ENCODE measurements at places on chromosomes 12 and 14. TPM values are rescaled to one million over a fixed set of nuclear protein-coding genes. Genes with fewer than 3 reads are reported as not detected.

Gene AMN1
- 6.5 TPM for total RNA-seq

- H3K36me3 ChIP-seq = no peaks in the 10 kb centered on the region
- H3K27ac ChIP-seq = no peak overlapping the region
- H3K4me3 ChIP-seq = no peak overlapping the region
- H3K4me1 ChIP-seq = peaks cover 7% of the 10 kb centered on the region
Observed at GRCh38 chr14:55908106-55908505, 210.1 kb upstream of the PELI2 start.

DNA sequence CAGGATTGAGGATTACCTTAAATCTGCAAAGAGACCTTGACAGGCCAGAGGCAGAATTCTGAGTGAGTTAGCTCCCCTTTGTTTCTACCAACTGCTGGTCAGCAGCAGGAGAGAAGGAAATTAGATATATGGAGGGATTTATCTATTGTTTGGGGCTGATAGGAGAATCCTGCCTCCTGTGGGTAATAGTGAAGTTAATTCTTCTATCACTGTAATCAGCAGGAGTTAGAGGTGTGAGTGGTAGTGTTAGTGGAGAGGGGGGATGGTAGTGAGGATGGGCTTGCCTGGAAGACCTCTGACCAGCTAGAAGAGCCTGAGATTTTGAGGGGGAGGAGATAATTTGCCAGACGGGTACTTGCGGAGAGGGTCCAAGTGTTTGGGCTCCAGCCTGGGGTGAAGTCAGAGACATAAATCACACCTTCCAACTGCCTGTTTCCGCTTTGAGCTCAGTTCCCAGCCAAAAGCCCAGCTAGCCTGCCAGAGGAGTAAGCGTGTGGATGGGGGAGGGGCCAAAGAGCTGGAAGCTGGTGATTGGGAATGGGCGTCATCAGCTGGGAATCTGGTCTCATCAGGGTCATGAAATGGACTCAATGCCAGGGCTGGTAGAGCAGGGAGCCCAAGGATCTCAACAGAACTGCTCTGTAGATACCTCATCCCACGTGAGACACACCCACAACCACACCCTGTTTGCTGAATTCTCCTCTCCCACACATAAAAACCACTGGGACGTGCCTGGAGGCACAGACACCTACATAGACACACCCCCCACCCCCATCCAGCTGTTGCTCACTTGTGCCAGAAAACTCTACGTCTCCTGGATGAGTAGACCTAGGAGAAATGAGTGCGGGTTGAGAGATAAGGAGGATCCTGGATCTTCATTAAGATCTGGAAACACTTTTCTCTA is 13.1 kb upstream of the ITGA5 start:
- H3K36me3 ChIP-seq = no peaks in the 10 kb centered on the region
- H3K27me3 ChIP-seq = no peaks in the 10 kb centered on the region
- peaks cover 26% of the 10 kb centered on the region for H3K4me1 ChIP-seq
- peak overlapping the region; percentile 0 for H3K27ac ChIP-seq
- no peak overlapping the region for H3K4me3 ChIP-seq
- peak; percentile 59 for DNase-seq

Gene RAD9B
- total RNA-seq = 2.3 TPM

DNA sequence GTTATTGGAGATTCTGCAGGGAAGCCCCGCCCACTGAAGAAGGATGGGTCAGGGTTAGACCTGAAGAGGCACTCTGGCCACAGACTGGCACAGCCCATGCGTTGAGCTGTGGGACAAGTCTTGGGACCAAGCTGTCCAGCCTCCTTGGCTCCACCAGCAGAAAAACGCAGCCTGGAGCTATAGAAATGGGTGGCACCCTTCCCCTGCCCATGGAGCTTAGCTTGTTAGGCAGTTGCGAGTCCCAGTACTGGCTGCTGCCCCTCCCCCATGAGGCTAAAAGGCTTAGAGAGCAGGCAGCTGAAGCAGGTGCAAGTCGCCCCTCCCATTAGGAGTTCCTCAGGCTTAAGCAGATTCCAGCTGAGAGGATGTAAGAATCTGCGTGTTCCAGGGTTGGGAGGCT is 1124.0 kb upstream of the TMEM132C start:
- H3K36me3 ChIP-seq = no peaks in the 10 kb centered on the region
- DNase-seq = no peak
- H3K27ac ChIP-seq = no peak overlapping the region
- H3K27me3 ChIP-seq = no peaks in the 10 kb centered on the region
- no peak overlapping the region for H3K4me3 ChIP-seq

Gene GABARAPL1
- 86.9 TPM for total RNA-seq

DNA sequence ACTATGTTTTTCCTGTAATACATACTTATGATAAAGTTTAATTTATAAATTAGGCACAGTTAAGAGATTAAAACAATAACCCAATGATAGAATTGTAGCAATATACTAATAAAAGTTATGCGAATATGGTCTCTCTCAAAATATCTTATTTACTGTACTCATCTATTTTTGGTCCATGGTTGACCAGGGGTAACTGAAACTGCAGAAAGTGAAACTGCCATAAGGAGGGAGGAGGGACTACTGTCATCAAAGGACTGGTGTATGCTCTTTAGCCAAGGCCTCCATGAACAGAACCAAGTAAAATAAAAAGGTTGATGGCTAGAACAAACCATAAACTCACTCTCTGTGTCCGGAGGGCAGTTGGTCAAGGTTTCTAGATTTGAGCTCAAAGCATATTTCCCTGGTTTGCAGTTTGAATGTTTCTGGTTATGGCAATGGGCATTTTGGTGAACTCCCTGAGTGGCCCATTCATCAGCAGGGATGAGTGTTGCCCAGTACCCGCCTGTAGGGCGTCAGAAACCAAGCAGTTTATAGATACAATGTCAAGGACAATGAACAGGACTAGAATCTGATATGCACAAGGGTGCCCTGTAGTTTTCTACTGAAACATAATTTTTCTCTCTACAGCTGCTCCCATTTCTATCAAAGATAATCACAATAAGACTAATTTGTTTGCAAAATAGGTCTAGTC is 19.8 kb downstream of the LEMD3 start:
- no peak overlapping the region for H3K4me3 ChIP-seq
- no peak overlapping the region for H3K27ac ChIP-seq
- no peaks in the 10 kb centered on the region for H3K27me3 ChIP-seq
- H3K36me3 ChIP-seq = no peaks in the 10 kb centered on the region

Gene ANGEL1
- total RNA-seq = 26.5 TPM

DNA sequence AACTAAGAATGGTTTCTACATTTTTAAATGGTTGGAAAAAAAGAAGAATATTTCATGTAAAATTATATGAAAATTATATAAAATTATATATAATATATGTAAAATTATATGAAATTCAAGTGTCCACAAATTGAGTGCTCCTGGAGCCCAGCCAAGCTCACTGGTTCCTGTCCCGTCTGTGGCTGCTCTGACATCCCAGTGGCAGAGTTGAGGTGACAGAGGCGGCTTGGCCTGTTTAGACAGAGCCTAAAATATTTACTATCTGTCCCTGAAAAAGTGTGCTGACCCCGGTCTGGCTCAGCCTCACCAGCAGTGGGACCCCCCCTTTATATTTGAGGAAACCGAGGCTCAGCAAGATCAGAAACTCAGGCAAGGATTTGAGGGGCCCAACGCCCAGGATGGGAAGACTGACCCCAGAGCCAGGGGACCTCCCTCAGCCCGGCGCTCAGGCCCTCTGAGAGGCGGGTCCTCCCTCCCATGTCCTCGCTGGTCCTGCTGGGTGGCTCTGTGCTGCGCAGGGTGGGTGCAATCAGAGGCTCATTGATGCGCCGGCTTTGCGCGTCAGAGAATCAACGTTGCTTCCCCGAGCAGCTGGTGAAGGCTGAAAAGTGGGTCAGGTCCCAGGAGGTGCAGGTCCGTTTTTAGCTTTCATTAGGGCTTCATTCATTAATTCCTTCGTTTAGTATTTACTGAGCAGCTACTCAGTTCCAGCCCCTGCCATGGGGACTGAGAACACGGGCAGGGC is 21.5 kb upstream of the BEGAIN start:
- no peak overlapping the region for H3K27ac ChIP-seq
- H3K27me3 ChIP-seq = no peaks in the 10 kb centered on the region
- H3K4me1 ChIP-seq = no peaks in the 10 kb centered on the region

GRCh38 chr12:5780536-5780935 is 164.5 kb downstream of the ANO2 start:
- no peak for DNase-seq
- no peak overlapping the region for H3K27ac ChIP-seq
- H3K36me3 ChIP-seq = no peaks in the 10 kb centered on the region
- no peaks in the 10 kb centered on the region for H3K4me1 ChIP-seq
- H3K27me3 ChIP-seq = no peaks in the 10 kb centered on the region
- no peak overlapping the region for H3K4me3 ChIP-seq

Gene ZDHHC22
- total RNA-seq = not detected

DNA sequence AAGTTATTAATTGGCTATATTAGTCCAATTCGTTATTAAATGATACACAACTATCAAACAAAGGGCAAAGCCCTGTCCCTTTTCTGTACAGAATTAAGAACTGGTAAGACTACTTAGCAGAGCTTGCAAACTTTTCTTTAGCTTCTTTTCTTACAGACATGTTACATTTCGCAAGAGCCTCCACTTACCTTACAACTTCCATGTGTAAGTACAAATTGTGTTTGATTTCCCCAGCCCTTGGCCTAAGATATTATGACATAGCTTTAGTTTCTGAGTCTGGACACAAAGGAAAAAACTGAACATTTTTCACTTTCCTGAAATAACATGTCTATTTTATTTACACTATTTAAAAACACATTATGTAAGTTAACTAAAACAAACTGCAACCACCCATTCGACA is 1.7 kb downstream of the ATF7 start:
- DNase-seq = no peak
- peaks cover 34% of the 10 kb centered on the region for H3K4me1 ChIP-seq
- peak overlapping the region; percentile 93 for H3K27ac ChIP-seq
- no peaks in the 10 kb centered on the region for H3K27me3 ChIP-seq
- H3K4me3 ChIP-seq = no peak overlapping the region
- H3K36me3 ChIP-seq = no peaks in the 10 kb centered on the region

DNA sequence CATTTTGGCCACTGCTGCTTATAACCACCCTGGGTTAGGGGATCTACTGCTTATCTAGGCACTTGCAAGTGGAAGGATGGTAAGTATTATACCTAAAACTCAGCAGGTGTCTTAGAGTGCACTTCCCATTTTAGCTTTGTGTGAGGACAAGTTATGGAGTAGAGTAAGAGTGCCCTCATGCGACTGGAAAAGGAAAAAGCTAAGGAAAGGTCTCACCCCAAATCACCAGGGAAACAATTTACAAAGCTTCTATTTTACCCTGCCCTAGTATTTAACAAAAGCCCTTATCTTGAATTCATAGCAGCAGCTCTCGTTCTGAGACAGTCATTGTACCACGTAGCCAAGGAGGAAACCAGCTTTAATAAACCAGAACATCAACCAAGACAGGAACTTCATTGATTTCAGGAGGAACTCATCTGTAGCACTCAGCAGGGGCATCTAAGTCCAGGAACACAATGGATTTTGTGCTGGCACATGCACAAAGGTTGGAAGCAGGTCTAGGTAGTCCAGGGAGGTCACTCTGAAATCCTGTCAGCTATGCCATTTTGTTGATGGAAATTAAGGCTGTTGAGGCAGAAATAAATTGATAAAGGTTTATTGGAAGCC is 2.9 kb downstream of the RDH12 start:
- no peaks in the 10 kb centered on the region for H3K27me3 ChIP-seq
- DNase-seq = peak; percentile 20
- no peaks in the 10 kb centered on the region for H3K36me3 ChIP-seq
- H3K4me3 ChIP-seq = no peak overlapping the region

Gene ATN1
- total RNA-seq = 36.1 TPM
